ENCODE measurements at places on chromosomes 3 and 15.

- no peak for DNase-seq
These were observed 476.5 kb upstream of the WNT5A start for GRCh38 chr3:55963601-55964000.

- no peak for DNase-seq
These were observed 16.2 kb upstream of the CLEC3B start for GRCh38 chr3:45009868-45010267.

DNA sequence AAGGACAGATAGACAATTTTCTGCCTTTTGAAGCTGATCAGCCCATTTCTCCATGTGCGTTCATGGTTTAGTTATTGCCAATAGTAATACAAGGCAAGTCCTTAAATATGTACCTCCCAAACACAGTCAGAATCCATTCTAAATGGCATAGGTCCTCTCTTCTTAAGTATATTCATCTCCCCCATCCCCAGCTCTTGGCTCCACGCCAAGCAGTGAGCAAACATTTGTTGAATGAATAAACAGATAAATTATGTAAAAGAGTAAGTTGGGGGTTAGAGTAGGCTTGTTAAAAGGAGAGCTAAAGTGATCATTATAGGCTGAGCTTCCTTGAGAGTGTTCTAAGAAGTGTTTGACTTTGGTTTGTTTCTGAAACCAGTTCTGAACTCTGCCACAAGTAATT lies 241.3 kb downstream of the ITPR1 start:
- DNase-seq: no peak

- no peak for DNase-seq
These were observed 60.0 kb upstream of the GADL1 start for GRCh38 chr3:30954426-30954825.

DNA sequence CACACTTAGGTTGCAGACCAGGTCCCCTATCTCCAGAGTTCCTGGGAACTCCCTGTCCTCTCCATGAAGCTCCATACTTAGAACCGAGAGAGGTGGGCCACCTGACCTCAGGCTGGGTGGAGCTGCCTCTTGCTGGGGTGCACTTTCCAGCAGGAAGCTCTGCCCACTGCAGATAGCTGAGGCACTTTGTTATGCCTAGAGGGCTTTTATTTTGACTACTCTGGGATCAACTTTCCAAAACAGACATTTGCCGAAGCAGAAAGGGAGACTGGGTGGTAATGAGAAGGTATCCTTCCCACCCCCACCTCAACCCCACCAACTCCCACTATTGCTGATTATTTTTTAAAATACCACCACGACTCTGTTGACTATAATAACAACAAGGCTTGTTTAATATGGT lies 54.7 kb downstream of the CLDN11 start:
- no peak for DNase-seq

- no peak for DNase-seq
These were observed 8.7 kb upstream of the VIPR1 start for GRCh38 chr3:42493798-42494151.

DNA sequence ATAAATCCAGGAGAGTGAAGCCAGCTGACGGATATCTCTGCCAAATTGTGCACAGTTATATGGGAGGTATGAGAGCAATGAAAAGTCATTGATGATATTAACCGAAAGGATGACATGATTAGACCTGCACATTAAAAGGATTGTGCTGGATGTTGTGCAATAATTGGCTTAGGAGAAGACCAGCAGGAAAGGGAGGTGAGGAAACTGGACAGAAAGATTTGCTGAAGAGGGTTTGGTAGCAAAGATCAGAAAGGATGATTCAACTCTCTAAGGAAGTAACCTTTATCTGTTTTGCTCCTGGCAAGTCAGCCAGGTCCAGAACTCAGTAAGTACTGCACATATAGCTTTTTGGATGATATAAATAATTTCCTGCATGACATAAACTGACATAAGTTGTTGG lies 704.7 kb downstream of the GRM7 start:
- DNase-seq: no peak

DNA sequence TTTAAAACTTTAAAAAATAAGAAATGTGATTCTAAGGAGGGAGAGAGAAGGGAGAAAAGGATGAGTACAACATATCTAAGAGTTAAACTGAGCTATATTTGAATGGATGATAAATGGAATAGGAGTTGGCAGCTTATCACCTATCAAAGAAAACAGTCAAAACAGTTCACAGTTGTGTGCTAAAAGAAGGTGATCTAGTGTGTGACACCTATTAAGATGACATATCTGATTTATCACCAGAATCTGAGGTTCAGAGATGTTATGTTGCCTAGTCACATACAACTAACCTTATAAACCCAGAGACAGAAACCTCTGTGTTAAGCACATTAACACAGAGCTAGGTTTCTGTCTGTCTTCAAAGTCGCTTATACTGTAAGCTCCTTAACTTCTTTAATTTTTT lies 3.0 kb downstream of the ATP13A3 start:
- no peak for DNase-seq

DNA sequence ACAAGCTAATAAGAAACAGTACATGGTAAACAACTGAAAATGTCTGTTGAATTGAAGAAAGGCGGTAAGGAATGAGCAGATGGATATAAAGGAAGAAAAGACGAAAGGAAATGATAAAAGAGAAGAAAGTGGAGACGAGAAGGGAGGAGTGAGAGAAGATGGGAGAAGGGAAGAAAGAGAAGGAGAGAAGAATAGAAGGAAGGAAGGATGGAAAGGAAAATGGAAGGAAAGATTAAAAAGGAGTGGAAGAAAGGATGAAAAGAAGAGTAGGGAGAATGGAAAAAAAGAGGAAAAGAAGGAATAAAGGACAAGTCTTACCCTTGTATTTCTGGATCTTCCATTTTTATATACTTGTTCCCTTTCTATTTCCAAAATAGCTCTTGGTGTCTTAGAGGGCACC lies 17.7 kb downstream of the CPNE4 start:
- DNase-seq: no peak

DNA sequence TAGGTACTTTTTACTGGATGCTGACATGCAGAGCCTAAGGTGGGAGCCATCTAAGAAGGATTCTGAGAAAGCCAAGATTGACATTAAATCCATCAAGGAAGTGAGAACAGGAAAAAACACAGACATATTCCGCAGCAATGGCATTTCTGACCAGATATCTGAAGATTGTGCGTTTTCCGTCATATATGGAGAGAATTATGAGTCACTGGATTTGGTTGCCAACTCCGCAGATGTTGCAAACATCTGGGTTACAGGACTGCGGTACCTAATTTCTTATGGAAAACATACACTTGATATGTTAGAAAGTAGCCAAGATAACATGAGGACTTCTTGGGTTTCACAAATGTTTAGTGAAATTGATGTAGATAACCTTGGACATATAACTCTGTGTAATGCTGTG lies 125.1 kb downstream of the PLCL2 start:
- DNase-seq: no peak

Measured in activated naive CD4-positive, alpha-beta T cell treated with anti-CD3 and anti-CD28 coated beads for 36 hours (primary cell).